ENCODE measurements at places on chromosomes 6 and 20. TPM values are rescaled to one million over a fixed set of nuclear protein-coding genes. Genes with fewer than 3 reads are reported as not detected.

The ZBTB12 gene
- total RNA-seq, result 0.30 TPM

The BNIP5 gene
- not detected for total RNA-seq

The SPEF1 gene
- not detected for total RNA-seq

The ITCH gene
- 47.5 TPM for total RNA-seq

The RHAG gene
- not detected for total RNA-seq

The HLA-DRB1 gene
- not detected for total RNA-seq

The SOX4 gene
- 17.5 TPM for total RNA-seq

The TOX2 gene
- 0.76 TPM for total RNA-seq

The KIF6 gene
- 0.16 TPM for total RNA-seq

The MYH7B gene
- not detected for total RNA-seq

The PREX1 gene
- total RNA-seq, result 0.08 TPM

The DAAM2 gene
- total RNA-seq, result 0.16 TPM

The CAGE1 gene
- total RNA-seq, result not detected

Measured in hair follicular keratinocyte (primary cell).